ENCODE measurements at places on chromosomes 7 and 10.

DNA sequence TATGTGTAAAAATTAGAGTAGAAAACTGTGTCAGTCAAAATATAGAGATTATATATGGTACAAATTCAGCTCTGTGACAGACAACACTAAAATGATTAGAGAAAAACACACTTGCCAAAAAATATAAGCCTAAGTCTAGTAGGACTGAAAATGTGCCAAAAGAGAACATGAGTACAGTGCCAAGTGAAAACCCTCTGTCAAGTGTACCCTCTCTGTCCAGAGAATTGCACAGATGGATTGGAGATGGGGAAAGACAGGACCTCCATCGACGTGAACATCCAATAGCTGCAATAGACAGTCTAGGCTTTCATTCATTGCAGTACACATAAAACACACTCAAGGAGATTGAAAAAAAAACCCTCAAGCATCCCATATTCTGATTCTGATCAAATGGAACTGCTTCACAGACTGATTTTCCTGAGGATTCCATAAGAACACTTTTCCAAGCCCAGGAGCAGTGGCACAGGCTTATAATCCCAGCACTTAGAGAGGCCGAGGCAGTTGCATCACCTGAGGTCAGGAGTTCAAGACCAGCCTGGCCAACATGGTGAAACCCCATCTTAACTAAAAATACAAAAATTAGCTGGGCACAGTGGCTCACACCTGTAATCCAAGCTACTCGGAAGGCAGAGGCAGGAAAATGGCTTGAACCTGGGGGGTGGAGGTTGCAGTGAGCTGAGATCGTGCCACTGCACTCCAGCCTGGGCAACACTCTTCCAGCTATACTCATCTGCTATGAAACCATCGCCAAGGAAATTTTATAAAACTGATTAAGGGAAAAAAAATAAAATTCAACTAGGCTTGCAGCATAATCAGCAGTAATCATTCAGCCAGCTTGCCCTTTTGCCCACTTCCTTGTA is 110.0 kb upstream of the TRIM24 start:
- no peak for DNase-seq

- no peak for DNase-seq
Observed at GRCh38 chr10:17785276-17785930, 23.7 kb upstream of the MRC1 start.

DNA sequence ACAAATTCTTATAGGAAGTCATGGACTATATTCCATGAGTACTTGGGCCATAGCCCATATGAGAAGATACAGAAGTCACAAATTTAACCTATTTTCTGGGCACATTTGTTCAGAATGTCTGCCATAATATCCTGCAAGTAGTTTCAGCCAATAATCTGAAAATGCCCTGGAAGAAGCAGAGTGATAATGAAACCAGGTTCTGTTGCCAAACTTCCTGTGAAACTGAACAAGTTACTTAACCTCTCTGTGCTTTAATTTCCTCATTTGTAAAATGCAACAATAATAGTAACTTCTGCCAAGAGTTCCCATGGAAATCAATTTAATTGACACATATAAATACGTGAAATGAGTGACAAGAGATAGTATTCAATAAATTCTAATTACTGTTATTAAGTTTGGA is 88.8 kb downstream of the SEMA3C start:
- DNase-seq, result no peak

GRCh38 chr7:141369422-141369821 is 181.8 kb upstream of the AGK start:
- no peak for DNase-seq

DNA sequence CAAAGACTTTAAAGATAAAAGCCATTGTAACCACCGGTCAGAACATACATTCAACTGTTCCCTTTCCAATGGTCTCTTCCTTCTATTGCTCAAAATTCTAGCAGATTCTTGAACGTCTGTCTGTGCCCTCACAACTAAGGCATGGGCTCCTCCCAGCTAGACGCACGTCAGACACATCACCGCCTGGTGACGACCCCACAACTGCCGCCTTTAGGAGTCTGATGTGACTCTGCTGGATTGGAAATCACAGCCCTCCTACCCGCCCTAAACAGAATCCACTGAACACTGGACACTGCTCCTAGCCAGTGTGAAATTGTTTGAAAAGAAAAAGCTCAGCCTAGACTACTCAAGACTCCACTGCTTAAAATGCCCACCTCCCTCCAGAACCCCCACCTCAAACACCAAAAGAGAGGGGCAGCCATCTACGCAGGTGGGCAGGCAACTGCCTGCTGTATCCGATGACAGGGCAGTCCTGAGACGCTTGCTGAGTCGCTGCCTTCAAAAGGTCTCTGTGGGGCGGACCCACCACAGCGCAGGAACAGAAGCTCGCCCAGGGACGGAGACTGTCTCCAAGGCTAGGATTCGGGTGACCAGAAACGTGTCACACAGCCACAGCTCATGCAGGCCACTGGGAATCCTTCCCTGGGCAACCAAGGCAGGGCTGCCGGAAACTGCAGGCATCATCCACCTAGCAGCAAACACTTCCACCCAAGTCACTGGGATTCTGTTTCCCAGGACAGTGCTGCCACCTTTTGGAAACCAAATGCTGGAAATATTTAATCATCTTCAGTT is 34.7 kb downstream of the GSDME start:
- DNase-seq, result no peak

- no peak for DNase-seq
Observed at GRCh38 chr7:103141753-103142404, 7.0 kb downstream of the NAPEPLD start.
